RKO (cell line): ENCODE measurements at places on chromosomes 6 and 20.

DNA sequence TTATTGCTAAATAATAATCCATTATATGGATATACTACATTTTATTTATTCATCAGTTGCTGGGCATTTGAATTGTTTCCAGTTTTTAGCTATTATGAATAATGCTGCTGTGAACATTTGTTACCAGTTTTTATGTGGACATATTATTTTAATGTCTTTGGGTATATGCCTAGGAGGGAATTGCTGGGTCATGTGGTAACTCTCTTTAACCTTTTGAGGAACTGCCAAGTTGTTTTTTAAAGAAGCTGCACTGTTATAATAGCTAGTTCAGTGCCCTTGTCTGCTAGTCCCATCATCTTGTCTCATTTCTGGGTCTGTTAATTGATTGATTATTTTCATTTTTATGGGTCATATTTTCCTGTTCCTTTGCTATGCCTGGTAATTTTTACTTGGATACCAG, 56.3 kb downstream of the FOXO3 start:
- no peak for DNase-seq

DNA sequence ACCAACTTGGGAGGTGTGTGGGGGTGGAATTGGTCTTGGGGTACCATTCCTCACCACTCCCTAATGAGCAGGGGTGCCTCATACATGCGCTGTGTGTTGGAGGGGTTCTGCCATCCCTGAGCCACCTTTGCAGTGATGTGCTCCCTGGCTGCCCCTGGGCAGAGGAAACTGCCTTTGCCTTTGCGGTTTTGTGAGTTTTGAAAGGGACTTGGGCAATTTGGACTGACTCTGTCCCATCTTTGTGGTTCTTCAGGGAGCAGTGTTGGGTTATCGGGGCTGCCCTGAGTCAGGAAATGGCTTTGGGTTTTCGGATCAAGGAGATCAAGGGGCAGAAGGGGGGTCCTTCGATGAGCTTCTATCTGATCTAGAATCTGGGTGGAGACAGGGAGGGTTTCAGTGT, 3.9 kb upstream of the PHACTR3 start:
- DNase-seq = no peak

GRCh38 chr20:25259788-25260254, 11.9 kb downstream of the PYGB start:
- DNase-seq = no peak

DNA sequence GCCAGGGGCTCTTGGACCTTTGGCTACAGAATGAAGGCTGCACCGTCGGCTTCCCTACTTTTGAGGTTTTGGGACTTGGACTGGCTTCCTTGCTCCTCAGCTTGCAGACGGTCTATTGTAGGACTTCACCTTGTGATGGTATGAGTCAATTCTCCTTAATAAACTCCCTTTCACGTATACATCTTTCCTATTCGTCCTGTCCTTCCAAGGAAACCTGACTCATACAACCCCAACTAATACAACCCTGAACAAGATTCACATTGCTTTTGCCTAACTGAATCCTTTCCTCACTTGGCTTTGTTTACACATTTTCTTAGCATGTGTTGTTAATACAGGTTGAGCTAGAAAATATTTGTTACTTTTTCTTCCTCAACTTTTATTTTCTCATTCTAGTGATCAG, 21.9 kb downstream of the TBXT start:
- no peak for DNase-seq

GRCh38 chr20:56409521-56409920, 2.5 kb upstream of the CASS4 start:
- no peak for DNase-seq

DNA sequence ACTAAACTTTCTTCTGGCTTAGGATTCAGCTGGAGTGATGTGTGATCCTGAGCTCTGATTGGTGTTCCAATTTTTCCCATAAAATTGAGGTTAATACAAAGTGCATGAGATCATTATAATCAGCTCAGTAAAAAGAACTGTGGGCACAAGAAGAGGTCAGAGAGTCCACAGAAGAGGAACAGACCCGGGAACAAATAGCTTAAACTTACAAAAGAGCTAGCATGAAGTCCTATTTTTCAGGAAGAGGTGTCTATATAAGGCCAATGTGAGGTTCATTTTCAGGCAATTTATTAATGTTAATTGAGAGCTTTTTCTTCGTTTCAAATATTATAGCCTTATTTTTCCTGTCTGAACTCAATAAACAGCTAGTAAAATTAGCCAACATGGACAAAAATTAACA, 26.9 kb upstream of the STX11 start:
- no peak for DNase-seq

- no peak for DNase-seq
These were observed 12.0 kb downstream of the KCNG1 start for GRCh38 chr20:51010932-51011331.

- DNase-seq = no peak
These were observed 41.5 kb downstream of the YTHDF1 start for GRCh38 chr20:63174309-63175037.

- DNase-seq = no peak
These were observed 41.1 kb downstream of the HS3ST5 start for GRCh38 chr6:114301596-114302219.

GRCh38 chr6:53250176-53251032, 98.3 kb downstream of the ELOVL5 start:
- DNase-seq = peak; percentile 37

GRCh38 chr6:49255335-49255734, 207.7 kb downstream of the MMUT start:
- no peak for DNase-seq

DNA sequence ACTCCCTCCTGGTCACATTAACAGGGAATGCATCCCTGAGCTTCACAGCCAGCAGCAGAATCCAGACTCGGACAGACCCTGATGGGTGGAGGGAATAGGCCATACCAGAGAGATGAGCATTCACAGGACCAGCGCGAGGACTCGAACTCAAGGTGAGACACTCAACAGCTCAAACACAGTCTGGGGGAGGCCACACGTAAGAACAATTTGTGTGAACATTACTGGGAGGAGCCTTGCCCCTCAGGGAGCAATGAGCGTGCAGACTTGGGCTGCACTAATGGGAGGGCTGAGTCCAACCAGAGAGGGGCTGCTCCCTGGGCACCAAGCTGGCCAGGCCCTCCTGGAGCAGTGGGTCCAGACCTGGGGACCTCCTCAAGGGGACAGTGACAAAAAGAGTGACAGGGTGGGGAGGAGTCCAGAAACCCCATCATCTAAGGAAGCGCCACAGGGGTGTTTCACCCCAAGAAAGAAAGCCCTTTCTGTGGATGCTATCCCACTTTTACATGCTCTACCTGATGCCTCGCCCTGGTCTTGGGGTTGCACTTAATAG, 118.4 kb downstream of the MRPL14 start:
- no peak for DNase-seq

DNA sequence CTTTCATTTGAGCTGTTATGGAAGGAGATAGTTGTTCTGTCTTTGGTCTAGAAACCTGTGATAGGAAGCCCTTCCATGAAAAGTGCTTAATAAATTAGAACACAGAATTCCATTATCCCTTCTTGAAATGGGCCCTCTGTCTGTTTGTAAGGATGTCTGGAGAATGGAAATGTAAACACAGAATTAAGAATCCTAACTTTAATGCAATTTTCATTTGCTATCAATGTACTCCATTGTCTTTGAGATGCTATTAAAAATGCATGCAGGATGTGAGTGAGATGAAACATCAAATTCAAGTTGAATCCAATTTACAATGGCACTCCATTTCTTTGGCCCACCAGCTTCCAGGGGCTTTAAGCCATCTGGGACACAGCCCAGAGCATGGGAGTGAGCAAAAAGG, 13.9 kb upstream of the AARS2 start:
- DNase-seq = no peak

GRCh38 chr6:156881687-156882629, 104.8 kb downstream of the ARID1B start:
- no peak for DNase-seq

- DNase-seq = no peak
These were observed 705 bp upstream of the UTRN start for GRCh38 chr6:144284478-144284782.

DNA sequence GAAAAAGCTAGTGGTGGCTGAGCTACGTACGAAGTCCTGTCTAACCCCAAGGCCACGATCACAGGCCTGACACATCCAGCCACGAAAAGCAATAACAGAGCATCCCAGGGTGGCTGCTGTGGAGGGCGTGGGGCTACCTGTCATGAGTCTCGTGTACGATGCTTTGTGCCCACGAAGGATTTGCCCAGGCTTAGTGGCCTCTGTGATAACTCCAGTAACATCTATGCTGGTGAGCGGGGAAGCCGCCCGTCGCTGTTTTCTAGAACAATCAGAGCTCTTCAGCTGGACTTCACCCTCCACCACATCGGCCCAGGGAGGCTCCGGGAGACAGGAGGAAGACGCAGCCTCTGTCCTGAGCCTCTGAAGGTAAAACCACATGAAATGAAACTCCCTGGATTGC, 250.5 kb downstream of the TAF4 start:
- DNase-seq = no peak
